ENCODE measurements at places on chromosomes 1 and 21.

DNA sequence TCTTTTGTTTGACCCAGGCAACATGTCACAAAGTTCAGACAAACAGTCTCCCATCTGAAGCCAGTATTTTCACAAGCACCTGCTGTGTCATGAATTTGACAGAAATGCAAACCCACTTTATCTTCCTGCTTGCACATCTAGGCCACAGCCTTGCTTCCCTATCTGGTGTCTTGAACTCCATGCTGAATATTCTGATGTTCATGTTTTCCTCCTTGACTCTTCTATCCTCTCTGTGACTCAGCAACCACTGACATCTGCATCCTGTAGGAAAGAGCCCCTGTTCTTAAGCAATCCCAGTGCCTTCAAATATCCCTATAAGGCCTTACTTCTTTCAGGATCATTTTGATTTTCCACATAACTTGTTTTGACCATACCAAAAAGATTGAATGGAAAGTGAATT, 6.5 kb downstream of the CD55 start:
- DNase-seq, result no peak

DNA sequence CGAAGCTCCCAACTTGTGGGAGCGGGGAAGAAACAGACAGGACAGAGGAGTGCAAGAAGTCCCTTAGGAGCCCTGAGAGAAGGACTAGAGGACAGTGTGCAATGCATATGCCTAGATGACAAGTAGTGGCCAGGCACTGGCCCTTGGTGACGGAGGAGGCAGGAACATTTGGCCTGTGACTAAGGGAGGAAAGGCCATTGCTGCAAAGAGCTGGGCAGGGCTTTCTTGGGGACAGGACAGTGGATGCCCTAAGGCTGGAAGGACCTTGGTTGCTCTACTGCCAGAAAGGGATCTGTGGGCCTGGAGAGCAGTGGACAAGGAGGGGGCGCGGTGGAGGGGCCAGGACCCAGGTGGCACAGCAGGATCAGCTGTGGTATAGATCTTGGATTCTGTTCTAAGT, 481.3 kb downstream of the CAMTA1 start:
- no peak for DNase-seq

DNA sequence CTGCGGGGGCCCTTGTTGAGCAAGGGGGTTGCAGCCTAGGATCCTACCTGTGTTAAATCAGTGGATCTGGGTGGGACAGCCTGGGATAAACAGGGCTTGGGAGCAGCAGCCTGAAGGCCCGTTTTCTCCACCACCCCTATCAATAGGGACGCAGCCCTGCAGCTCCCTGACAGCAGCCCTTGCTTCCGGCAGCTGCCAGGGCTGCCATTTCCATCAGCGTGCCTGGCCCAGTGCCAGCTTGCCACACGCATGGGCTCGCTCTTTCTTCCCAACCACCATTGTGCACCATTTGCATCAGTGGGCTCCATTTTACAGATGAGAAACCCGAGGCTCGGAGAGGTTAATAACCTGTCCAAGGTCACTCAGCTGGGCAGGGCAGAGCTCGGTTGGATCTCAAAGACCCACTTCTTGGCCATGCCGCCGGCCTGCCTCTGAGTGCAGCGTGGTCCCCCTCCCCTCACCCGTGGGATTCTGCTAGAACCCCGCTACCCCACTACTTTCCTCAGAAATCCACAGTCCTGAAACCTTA, 3.8 kb downstream of the WNT4 start:
- DNase-seq, result no peak

GRCh38 chr1:77506771-77507170, 175.7 kb downstream of the ZZZ3 start:
- DNase-seq, result no peak

DNA sequence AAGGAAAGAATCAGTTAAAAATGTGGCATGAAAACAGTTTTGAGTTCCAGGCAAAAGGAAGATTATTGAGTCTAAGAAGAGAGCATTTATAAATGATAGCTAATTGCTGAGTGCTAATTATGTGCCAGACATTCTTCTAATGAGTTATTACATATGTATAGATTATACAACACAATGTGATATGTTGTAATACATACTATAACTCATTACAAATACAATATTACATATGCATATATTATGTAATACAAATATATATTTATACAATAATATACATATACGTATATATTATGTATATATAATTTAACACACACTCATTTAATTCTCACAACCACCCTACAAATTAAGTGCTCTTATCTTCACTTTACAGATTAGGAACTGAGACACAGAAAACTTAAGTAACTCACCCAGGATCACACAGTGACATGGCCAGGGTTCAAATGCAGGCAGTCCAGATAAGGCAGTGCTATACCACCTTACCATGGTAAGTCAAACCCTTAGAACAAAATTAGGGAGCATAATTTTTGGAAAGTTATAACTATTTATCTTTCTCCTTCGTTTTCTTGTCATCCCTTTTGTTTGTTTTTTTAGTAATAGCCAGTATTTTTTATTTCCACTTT, 4.0 kb downstream of the SORT1 start:
- no peak for DNase-seq

DNA sequence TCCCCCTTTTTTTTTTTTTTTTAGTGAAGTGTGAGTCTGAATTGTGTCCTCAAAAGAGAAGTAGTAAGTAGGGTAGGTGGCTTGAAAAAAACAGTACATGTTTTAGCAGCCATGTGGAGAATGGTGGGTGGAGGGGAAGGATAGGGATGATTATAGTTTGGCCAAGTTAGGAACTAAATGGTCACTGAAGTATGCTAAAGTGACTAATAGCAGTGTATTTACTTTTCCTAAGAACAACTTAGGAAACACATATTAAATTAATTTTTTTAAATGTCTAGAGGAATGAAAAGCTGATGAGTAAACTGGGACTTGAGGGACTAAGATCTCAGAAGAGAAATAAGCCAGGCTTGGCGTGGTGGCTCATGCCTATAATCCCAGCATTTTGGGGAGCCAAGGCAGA, 55.5 kb downstream of the PLA2G4A start:
- no peak for DNase-seq

- DNase-seq, result no peak
Measured at GRCh38 chr1:50774759-50775351, 185.2 kb downstream of the FAF1 start.

DNA sequence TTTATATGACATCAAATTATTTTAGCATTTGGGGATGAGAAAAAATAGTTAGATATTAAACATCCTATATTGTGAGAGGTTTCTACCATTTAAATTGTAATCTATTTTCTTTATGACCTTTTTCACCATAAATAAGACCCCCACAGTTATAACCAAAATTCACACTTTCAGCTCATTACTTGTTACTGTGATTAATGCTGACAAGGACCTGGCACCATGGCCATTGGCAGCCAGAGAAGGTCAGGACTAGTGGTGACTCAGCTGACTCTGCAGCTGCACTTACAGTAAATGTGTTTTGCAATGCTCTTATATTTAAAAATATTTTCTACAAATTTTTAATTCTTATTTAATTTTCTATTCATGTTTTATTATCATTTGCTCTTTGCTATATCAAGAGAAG, 133.3 kb upstream of the C1orf105 start:
- no peak for DNase-seq

GRCh38 chr1:116466810-116467557, 93.9 kb downstream of the ATP1A1 start:
- no peak for DNase-seq

DNA sequence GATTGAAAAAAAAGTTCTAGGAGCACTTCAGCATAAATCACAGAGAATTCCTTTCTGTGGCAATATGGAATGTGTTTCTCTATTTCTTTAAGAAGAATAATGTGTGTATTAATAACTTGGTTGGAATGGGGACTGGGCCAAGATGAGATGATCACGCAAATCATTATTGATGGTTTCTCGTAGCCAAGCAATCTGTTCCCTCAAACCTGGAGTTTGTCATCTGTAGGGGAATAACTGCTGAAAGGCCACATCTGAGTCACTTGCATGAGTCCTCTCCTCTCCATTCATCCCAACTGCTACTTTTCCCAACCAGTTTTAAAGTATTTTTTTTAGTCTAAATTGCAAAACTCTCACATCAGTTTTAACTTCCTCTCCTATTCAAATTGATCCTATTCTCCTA, 480.4 kb downstream of the PLPP3 start:
- no peak for DNase-seq

DNA sequence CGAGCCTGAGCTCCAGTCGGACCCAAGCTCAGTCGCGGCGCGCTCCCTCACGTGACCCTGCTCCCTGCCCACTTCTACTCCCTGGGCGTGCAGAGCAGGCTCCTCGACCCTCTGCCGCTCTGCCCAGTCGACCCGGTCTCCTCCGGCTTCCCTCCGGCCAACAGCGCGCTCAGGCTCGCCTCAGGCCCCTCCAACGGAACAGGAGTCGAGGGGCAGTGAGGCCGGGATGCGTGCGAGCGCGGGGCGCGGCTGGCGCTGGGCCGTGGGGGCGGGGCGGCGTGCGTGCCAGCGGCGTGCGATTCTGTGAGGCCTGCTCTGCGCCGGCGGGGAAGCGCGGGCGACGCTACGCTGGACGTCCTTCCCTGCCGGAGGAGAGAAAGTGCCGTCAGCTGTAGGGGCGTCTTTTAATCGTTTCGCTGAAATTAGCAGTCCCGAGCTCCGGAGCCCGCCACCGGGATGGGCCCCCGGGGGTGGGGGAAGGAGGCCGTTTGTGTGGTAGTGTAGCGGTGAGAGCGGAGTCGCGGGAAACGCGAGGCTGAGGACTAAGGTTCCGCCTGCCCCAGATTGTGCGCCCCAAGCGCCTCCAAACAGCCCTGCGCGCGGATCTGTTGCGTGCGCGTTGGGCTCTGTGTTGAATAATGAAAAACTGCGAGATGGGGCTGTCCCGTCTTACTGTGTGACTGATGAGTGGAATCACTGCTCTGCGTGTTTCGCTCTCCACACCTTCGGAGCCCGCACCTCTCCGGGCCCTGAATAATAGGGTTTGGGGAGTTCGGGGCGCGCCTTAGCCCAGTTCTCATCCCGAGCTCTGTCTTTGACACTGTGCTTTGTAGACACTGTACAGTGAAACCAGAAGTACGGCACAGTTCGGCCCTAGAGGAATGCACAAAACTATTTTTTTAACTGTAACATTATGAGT, at the start of gene ACBD6:
TSS of gene ACBD6 (minus strand) at position 217 of the 919 bp plus-strand sequence. CDS start 311 bp downstream, outside the sequence.
- peak; percentile 84 for DNase-seq

DNA sequence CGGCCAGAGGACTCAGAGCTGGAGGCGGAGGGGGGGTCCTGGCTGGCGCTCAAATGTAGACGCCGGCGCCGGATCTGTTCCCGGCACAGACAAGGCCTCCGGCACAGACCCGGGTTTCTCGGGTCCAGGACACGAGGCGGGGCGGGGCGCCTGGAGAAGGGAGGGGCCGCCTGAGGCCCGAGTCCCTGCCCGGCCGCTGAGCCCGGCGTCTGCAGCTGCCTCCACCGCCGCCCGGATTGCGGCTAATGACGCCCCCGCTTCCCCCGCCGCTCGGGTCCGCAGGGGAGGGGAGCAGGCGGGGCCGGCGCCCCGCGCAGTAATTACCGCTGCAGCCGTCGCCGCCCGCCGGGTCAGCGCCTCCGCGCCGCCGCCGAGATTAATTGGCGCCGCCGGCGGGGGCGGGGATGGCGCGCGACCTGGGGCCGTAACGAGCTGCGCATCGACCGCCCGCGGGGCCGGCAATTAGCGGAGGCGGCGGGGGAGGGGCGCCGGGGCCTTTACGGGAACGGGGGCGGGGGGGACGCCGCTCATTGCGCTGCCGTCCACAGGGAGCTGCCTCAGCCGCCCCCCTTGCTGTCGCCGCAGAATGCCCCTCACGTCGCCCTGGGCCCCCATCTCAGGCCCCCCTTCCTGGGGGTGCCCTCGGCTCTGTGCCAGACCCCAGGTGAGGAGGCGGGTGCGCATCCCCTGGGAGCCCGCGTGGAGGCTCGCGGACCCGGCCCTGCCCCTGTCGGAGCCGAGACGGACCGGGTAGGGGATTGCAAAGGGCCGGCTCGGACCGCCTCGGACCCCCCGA, 17.3 kb downstream of the NOC2L start:
- peak; percentile 34 for DNase-seq

- DNase-seq, result no peak
Measured at GRCh38 chr1:5779608-5780323, 212.5 kb downstream of the NPHP4 start.

- no peak for DNase-seq
Measured at GRCh38 chr1:8166406-8166805, 140.3 kb upstream of the ERRFI1 start.

GRCh38 chr1:183230413-183230812, 44.3 kb downstream of the LAMC2 start:
- no peak for DNase-seq

GRCh38 chr1:234975941-234976860, 152.4 kb downstream of the TOMM20 start:
- no peak for DNase-seq

GRCh38 chr1:166383635-166384346, 217.0 kb upstream of the FAM78B start:
- no peak for DNase-seq

GRCh38 chr1:240503036-240503435, 108.9 kb downstream of the GREM2 start:
- no peak for DNase-seq

- DNase-seq, result no peak
Measured at GRCh38 chr1:208496467-208497371, 252.5 kb upstream of the PLXNA2 start.

DNA sequence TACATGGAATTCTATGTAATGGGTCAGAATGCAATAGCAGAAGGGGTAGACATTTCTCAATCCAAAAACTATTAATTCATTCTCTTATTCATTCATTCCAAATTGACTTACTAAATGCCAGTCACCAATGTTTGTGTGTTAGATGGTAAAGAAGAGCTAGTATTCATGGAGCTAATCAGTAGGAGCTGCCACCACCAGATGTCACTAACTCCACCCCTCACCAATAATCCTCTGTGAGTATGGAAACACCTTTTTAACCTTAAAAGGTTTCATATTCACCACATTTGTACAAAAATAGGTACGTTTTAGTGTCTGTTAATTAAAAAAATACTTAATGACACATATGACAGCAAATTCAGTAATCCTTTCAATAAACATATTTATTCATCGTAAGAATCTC, 131.8 kb upstream of the PKN2 start:
- no peak for DNase-seq

DNA sequence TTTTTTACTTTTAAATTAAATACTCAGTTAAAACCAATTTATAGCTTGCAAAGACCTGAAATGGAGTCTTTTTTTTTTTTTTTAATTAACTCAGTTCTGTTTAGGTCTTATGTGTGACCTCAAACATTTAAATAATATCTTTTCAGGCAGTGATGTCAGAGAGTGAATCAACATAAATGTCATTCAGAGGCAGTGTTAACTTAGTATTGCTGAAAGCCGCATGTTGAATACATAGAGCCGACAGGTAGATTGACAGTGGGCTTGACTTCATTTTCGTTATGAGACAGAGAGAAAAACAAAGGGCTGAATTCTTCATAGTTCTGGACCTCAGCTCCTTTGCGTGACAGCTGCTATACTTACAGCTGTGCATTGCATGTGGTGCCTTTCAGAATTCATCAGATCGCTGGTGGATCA, 51.5 kb downstream of the PRDM2 start:
- DNase-seq, result no peak
